AG10803 (cell line): ENCODE measurements at places on chromosomes 7 and 10.
A peak's percentile ranks its signal among the peaks of the same experiment; 100 is the strongest.

DNA sequence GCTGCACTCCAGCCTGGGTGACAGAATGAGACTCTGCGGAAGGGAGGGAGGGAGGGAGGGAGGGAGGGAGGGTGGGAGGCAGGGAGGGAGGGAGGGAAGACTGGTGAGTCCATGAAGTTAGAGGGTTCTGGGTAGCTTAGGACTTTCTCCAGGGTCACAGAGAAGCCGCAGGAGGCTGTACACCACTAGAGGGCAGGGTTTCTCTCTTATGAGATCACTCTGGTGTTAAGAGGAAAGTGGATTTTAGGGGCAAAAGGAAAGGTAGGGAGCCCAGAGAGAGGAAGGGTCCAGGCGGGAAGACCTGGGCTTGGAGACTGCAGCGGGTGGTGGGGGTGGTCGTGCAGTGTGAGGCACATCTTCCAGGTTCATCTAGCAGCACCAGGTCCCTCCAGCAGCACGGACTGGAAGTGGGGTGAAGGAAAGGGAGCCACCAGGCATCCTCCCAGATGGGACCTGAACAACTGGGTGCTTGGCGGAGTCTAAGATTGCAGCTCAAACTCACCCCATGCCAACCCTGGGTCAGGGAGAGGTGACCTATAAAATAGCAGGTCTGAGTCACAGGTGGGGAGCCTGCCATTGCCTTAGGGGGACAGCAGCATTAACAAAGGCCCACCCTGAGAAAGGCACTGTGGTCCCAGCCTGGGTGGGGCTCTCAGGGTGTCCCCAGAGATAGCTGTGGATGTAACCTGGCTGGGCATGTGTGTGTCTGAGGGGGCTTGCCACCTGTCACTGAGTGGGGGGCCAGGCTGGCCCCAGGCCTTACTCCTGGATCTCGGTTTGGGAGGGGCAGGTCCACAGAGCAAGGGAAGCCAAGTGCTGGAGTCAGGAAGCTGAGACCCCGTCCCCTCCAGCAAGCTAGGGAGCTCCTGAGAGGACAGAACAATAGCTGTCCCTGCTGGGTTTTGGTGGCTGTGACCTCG is 48.5 kb upstream of the SLC29A3 start:
- peak; percentile 80 for DNase-seq

GRCh38 chr7:131586259-131586658 is 29.8 kb upstream of the PODXL start:
- DNase-seq, result no peak

- DNase-seq, result no peak
Observed at GRCh38 chr7:150412518-150413488, 33.7 kb downstream of the ZNF775 start.

- no peak for DNase-seq
Observed at GRCh38 chr10:114810926-114811325, 10.7 kb upstream of the FHIP2A start.

GRCh38 chr10:36533861-36534260 is 591.5 kb upstream of the ANKRD30A start:
- DNase-seq, result no peak

GRCh38 chr7:158782761-158783401 is 46.4 kb downstream of the ESYT2 start:
- DNase-seq, result peak; percentile 37

DNA sequence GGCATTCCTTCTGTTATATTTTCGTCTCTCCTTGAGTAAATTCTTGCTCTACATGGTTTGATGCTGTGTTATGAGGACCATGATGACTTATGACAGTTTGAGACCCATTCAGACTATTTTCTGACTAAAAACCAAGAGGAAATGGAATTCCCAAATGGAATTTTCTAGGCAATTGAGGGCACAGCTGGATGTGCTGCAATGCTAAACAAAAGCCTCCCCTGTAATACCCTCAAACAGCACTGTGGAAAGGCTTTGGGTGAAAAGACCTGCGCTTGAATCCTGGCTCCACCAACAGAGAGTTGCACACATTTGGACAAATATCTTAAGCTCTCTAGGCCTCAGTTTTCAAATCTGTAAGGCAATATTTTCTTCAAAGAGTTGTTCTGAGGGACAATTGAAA is 129.1 kb downstream of the PRKG1 start:
- no peak for DNase-seq

DNA sequence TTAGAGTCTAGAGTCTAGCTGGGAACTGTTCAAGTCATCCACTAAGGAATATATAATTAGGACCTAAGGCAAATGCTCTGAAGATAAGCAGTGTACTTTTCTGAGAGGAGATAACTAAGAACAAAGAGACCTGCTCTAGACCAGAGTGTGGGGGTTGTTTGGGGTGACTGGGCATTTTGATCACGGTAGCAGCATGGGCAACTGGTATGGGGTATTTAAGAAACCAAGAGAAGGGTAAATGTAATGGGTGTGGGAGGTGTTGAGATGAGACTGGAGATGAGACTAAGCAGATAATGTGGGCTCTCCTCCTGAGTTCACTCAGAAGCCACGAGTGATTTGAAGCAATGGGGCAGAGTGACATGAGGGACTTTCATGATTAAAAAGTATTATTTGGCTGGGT is 1082.9 kb downstream of the GATA3 start:
- DNase-seq, result no peak
